CD14-positive monocyte (primary cell): ENCODE measurements at places on chromosomes 5 and 9. TPM values are rescaled to one million over a fixed set of nuclear protein-coding genes. Genes with fewer than 3 reads are reported as not detected.

The PCDHB14 gene
- not detected in 2 replicates for polyA plus RNA-seq

GRCh38 chr9:33146298-33146697 lies 20.8 kb downstream of the B4GALT1 start:
- H3K27ac ChIP-seq = peak overlapping the region; percentile 11
- no peaks in the 10 kb centered on the region for H3K27me3 ChIP-seq
- peaks cover 58% of the 10 kb centered on the region for H3K4me1 ChIP-seq
- no peak overlapping the region for H3K4me3 ChIP-seq
- DNase-seq = no peak

- no peak overlapping the region for H3K4me3 ChIP-seq
- no peak for DNase-seq
- no peaks in the 10 kb centered on the region for H3K4me1 ChIP-seq
- H3K27me3 ChIP-seq = no peaks in the 10 kb centered on the region
Observed at GRCh38 chr5:57495285-57496086, 12.9 kb upstream of the ACTBL2 start.

- no peak overlapping the region for H3K27ac ChIP-seq
- H3K4me3 ChIP-seq = no peak overlapping the region
- peaks cover 38% of the 10 kb centered on the region for H3K36me3 ChIP-seq
- no peaks in the 10 kb centered on the region for H3K4me1 ChIP-seq
- no peaks in the 10 kb centered on the region for H3K27me3 ChIP-seq
Observed at GRCh38 chr5:639584-640213, 27.6 kb downstream of the CEP72 start.

DNA sequence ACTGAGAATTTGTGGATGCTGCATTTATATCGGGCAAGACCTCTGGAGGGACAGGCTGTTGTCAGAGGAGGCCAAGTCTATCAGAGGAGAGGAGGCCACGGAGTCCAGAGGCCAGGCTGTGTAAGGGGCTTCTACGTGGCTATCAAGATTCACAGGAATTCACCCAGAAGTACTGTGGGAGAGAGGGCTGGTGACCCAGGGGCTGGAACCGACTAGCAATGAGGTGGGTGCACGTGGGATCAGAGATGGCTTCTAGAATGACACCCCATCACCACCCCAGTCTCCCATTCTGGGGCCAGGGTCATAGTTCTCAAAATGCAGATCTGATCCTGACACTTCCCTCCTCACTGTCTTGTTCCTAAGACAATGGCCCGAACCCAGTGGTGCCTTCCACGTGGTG lies 61.2 kb upstream of the PHYKPL start:
- no peak for DNase-seq
- H3K27ac ChIP-seq = no peak overlapping the region
- no peaks in the 10 kb centered on the region for H3K36me3 ChIP-seq
- H3K4me3 ChIP-seq = no peak overlapping the region
- no peaks in the 10 kb centered on the region for H3K27me3 ChIP-seq
- H3K4me1 ChIP-seq = no peaks in the 10 kb centered on the region

The PLAC8L1 gene
- polyA plus RNA-seq = not detected

The SLC6A3 gene
- polyA plus RNA-seq = not detected
